ENCODE measurements at places on chromosomes 2 and 18.

GRCh38 chr18:7633171-7633570 is 66.1 kb downstream of the PTPRM start:
- no peak for DNase-seq

DNA sequence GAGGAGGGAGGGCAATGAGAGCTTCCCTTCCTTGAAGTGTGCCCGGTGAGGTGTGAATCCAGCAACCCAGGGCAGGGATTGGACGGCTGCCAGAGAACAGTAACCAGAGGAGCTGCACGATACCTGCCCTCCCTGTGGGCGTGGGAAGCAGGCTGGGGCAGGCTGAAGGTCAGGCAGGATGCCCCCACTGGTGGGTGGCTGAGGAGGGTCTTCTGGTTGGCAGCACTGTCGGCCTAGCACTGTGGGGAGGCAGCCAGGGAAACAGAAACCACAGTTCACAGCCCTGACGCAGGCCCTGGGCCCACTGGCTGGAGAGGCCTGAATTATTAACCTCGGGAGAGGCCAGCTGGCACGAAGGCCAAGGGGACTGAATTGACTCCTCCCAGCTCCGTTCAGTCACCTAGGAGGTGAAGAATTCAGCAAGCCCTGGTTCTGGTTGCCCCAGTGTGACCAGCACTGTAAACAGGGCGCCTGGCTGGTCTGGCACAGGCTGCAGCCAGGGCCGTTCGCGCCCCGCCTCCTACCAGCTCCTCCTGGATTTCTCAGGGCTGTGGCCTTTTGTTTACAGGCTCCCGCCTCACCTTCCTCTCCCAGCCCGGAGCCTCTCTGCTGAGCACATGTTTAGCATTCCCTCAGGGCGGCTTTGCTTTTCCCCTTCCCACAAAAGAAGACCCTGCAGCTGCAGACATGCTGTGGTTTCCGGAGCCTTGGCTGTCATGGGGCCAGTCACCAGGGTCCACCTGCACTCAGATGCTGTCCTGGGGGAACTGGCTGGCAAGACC is 97.8 kb downstream of the B3GNT2 start:
- no peak for DNase-seq

DNA sequence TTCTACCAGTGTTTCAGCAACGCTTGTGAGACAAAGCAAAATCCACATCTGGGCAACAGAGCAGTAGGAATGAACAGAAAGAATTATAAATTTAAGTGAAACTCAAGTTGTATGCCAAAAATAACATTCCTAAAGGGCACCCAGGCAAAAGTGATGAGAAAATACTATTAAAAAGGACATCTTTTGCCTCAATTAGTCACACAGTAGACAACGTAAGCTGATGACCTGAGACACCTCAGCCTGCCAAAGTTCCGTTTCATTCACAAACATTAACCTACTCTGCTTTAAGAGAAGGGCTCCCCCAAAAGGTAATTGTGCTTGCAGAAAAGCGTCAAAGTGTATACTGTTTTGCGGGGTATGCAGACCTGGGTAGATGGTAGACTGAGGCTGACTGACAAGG is 7.2 kb downstream of the HDLBP start:
- no peak for DNase-seq

DNA sequence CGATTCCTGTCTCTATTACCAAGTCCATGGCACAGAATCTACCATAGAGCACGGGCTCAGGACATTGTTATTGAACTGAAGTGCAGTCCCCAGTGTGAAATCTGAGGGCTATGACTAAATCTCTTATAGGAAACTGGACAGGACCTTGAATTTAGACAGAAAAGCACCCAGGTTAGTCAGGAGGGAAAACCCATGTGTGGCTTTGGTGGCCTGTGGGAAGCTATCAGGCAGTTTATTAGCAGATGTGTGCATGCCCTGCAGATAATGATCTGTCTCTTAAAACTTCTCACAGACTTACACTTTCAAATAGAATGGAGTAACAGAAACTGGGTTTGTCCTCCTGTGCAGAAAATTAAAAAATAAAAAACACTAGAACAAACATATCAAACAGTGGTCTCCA is 610.0 kb upstream of the RAB6C start:
- DNase-seq: no peak

GRCh38 chr2:17625446-17625845 is 85.0 kb downstream of the VSNL1 start:
- no peak for DNase-seq

GRCh38 chr2:128380961-128381938 is 62.6 kb upstream of the HS6ST1 start:
- no peak for DNase-seq

DNA sequence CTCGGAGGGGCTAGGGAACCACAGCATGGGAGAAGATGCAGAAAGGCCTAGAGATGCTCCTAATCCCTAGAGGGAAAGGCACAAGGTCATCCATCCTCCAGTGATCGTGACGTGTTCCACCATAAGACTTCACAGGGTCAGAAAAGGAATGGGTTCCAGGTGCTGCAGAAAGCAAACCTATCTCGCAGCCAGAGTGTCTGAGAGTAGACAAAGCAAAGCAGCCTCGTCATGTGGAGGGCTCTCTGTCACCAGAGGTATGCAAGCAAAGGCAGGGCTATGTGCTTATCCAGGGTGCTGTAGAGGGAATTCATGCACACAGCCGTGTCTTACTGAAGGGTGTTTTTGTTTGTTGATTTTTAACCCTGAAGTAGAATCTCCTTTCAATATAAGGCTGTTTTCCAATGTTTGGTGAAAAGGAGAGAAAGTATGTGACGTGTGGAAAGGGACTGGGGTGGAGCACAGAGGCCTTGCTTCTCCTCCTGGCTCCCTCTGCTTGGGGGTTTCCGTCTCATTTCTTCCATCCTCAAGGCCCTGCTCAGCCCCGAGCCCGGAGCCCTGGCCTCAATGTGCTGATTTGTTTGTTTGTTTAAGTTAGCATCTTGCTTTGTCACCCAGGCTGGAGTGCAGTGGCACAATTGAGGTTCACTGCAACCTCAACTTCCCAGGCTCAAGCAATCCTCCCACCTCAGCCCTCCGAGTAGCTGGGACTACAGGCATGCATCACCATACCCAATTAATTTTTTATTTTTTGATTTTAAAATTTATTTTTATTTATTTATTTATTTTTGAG is 3.0 kb downstream of the GPR55 start:
- no peak for DNase-seq

DNA sequence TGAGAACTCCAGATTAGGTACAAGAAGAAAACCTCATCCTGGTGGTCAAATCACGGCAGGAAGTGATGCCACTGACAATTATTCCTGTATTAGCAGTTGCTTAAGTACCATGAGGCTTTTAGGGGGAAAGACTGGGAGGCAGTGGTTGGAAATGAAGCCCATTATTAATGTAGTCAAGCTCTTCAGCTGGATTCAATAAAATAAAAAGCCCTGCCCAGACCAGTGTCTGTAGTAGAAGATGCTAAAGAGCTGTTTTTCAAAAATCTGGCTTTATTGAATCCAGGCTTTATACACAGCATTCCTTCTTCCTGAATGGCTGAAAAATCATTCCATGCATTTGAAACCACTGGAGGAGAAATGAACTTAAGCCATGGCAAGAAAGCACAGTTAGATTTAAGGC is 155.2 kb downstream of the BCL2 start:
- no peak for DNase-seq

DNA sequence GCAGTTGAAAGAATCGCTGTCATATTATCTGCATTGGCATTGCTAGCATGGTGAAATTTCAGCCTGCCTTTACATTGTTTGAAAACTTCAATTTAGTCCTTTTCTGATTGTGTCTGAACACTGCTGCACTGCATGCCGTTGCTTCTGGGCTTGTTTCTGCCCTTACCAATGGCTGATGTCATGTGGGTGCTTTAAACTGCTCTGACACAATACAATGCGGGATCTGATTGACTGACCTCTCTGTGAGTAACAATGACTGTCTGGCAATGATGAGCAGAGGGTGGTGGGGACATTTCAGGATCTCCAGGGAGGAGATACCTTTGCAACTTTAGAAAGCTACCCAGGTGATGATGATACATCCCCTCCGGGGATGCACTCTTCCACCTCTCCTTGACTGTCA is 119.5 kb upstream of the ZBTB14 start:
- no peak for DNase-seq

GRCh38 chr2:118613737-118614136 is 233.7 kb downstream of the EN1 start:
- DNase-seq: no peak

- no peak for DNase-seq
Observed at GRCh38 chr2:235857598-235857997, 310.6 kb downstream of the GBX2 start.

DNA sequence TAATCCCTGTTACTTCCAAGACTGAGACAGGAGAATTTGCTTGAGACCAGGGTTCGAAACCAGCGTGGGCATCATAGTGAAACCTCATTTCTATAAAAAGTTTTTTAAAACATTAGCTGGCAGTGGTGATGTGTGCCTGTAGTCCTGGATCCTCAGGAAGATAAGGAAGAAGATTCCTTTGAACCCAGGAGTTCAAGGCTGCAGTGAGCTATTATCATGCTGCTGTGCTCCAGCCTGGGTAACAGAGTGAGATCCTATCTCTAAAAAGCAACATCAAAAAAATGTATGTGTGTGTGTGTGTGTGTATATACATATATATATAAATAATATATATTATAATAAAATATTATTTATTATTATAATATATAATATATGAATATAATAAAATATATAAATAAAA is 1417.6 kb upstream of the CDH2 start:
- DNase-seq: no peak

Measured in LHCN-M2 (cell line).